ENCODE measurements at places on chromosomes 3 and 15.
A peak's percentile ranks its signal among the peaks of the same experiment; 100 is the strongest.

GRCh38 chr15:92510163-92510882 is 116.6 kb downstream of the ST8SIA2 start:
- DNase-seq: no peak

GRCh38 chr3:55826731-55827496 is 339.8 kb upstream of the WNT5A start:
- DNase-seq: no peak

DNA sequence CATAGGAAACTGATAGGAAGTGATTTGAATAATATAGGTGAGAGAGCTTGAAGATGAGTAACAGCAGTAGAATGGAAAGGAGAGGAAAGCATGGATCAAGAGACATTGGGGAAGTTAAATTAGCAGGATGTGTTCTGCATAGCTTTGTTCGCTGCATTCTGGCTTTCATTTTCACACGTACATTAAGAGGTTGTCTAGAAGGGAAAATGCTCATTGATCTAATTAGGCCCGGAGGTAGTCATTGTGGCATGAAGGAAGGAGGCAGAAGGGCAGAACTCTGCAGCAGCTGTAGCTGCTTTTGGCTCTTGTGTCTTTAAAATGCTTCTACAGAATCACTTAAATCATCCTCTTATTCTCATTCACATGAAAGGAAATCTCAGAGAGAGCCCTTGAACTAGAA is 40.3 kb downstream of the KCNAB1 start:
- peak; percentile 12 for DNase-seq

DNA sequence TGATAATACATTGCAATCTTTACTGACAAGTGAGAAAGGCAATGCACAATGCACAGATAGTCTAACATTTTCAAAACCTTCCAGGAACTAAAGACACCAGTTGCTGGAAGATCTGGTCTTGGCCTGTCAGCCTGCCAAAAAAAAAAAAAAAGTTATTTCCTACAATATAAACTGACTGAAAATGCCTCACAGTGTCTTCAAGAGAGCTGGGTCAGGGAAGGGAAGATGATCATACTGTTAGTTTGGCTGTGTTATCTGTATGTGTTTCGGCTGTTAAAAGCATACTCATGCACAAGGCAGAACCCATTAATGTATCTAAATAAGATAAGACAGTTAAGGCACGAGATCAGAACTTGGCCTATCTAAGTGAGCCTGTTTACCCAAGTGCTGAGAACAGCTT is 673.4 kb downstream of the MECOM start:
- no peak for DNase-seq

DNA sequence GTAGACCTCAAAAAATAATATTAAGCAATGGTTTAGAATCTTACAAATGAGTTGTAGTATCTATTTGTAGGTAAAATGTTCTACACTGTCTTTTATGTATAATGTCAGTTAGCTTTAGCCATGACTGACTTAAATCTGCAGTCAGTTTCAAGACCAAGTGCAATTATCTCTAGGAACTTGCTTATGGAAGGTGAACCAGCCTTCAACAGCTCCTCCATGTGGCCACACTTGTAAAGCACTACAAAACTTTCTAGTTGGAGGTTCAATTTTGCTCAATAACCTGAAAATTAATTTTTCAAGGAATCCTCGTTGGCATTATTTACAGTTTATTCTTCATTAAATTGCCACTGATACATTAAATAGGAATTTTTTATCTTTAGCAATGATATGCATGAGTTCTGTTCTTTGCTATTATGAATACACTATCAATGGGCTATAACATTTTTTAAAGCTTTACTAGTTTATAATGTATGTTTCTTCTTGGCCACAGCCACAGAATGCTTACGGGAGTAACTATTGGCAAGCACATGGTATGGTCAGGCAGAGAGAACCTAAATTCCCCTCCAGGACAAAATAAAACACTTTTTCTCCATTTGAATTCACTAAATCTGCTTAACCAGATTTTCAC is 315.3 kb upstream of the UBE2E2 start:
- DNase-seq: peak; percentile 58

GRCh38 chr3:47318916-47319315 is 36.2 kb downstream of the KLHL18 start:
- DNase-seq: no peak

GRCh38 chr15:75053748-75054125 is 30.3 kb downstream of the PPCDC start:
- DNase-seq: no peak

- DNase-seq: no peak
Measured at GRCh38 chr15:26365077-26365476, 407.8 kb downstream of the GABRB3 start.

- peak; percentile 36 for DNase-seq
Measured at GRCh38 chr3:33490641-33491241, 50.5 kb upstream of the UBP1 start.

DNA sequence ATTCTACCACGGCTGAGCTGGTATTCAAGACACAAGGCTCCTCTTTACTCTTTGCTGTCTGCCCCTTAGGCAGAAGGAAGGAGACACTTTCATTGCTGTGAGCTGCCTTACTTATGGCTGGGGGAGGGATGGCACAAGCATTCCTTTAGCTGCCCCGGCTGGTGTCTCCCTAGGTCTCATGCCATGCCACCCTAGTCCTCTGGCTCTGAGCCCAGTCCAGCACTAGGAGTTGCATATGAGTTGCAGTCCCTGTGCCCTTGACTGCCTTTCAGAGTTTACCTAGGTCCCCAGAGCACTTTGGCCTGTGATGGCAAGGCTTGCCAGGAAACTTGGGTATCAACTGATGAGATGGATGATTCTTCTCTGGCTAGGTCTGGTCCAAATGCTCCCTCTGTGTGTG is 296.4 kb downstream of the RBMS3 start:
- no peak for DNase-seq

DNA sequence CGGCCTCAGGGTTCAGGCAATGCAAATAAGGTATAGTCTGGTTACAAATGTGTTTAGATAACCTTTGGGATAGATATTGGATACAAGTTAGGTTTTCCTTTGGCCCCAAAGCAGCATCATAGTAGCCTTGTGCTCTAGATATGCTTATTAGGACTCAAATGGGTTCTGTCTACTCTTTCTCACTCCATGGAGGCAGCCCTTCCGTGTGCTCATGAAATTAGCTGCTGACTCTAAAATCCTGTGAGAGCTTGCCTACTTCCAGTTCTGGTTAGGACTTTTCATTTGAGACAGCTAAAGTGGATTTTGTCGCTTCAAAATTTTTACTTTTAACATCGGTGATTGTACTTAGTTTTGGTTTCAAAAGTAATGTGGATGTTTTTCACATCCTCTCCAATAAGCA is 1.6 kb downstream of the CDV3 start:
- DNase-seq: peak; percentile 53

DNA sequence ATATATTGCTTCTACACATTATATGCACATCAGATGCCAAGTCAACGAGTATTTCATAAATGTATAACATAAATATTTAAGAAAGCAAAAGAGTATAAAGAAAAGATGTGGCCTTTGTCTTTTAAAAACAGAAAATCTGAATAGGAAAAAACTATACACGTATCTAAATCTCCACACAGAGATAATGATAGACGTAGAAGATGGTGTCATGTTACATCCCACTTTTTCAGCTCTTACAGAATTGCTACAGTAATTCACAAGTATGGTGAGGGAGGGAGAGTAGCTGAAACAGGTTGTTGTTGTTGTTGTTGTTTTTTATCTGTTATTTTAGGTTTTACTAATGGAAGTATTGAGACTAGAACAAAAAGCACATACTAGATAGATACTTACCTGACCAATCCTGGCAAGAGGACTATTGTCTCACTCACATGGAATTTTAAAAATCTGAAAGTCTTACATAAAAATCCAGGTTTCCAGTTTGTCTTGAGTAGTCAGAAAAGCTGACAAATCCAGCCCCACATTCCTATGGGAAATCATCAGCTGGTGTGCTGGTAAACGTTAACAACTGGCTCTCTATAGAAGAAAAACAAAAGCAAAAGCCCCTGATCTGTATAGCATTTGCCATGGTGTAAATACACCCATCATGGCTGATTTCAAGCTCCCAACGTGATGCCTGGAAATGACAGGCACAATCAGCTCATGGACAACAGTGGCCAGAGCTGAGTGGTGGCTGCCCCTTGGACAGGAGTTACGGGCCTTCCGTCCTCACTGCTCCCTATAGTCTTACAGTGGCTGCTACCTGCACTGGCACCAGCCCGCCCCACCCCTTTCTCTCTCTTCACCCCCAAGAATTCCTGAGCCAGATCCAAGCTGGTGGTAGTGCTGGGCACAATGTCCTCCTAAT is 47.4 kb upstream of the VGLL4 start:
- DNase-seq: no peak

Measured in NAMALWA (cell line).